ENCODE measurements at places on chromosomes 6 and 20.

DNA sequence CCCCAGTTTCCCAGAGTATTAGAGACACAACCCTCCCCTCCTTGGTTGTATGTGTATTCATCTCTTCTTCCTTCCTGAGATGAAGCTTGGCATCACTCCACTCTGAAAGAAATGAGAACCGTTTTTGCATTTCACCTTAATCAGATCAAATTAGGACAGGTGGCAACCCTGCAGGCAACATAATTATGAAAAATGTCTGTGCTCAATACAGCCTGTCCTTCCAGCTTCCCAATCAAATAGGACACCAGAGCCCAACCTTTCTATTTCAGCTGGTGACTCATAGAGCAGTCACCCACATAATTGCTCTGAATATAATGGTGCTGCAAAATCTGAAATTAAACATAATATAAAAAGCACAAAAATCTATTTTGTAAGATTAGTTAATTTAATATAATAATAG, 310.2 kb upstream of the AGPAT4 start:
- no peaks in the 10 kb centered on the region for H3K4me1 ChIP-seq
- no peaks in the 10 kb centered on the region for H3K36me3 ChIP-seq
- no peaks in the 10 kb centered on the region for H3K27me3 ChIP-seq
- no peak for DNase-seq
- H3K4me3 ChIP-seq, result no peak overlapping the region

GRCh38 chr6:5215159-5215558, 45.6 kb downstream of the LYRM4 start:
- no peak overlapping the region for H3K4me3 ChIP-seq
- no peak overlapping the region for H3K27ac ChIP-seq
- peaks cover 34% of the 10 kb centered on the region for H3K4me1 ChIP-seq
- DNase-seq, result no peak
- no peaks in the 10 kb centered on the region for H3K27me3 ChIP-seq
- peaks cover 8% of the 10 kb centered on the region for H3K36me3 ChIP-seq

- H3K27ac ChIP-seq, result no peak overlapping the region
- no peaks in the 10 kb centered on the region for H3K27me3 ChIP-seq
- DNase-seq, result no peak
- no peaks in the 10 kb centered on the region for H3K4me1 ChIP-seq
- no peak overlapping the region for H3K4me3 ChIP-seq
These were observed 340.7 kb downstream of the ADGRB3 start for GRCh38 chr6:68975816-68976215.

DNA sequence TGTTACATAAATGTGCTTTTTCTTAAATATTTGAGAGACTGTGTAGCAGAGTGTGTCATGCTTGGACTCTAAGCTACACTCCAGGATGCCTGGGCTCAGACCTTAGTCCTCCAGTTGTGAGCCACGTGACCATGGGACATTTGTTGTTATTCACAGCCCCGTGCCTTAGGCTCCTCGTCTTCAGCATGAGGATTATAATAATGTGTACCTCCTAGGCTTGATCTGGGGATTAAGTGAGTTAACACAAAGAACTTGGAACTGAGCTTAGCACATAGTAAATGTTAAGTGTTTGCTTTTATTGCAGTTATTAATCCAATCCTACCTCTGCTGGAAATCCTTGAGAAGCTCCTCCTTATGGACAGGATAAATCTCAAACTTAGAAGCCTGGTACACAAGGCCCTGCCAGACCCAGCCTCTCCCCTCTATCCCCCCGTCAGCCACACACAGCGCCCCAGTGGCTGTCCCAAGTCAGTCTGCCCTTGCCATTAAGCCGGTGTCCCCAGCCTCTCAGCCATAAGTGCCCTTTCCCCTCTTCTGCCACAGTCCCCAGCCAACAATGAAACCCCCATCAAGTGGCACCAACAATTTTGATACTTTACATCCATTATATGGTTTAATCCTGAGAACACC, 177.5 kb downstream of the TMEM242 start:
- no peaks in the 10 kb centered on the region for H3K27me3 ChIP-seq
- peaks cover 11% of the 10 kb centered on the region for H3K36me3 ChIP-seq
- no peak overlapping the region for H3K4me3 ChIP-seq
- DNase-seq, result no peak
- peak overlapping the region; percentile 72 for H3K27ac ChIP-seq

DNA sequence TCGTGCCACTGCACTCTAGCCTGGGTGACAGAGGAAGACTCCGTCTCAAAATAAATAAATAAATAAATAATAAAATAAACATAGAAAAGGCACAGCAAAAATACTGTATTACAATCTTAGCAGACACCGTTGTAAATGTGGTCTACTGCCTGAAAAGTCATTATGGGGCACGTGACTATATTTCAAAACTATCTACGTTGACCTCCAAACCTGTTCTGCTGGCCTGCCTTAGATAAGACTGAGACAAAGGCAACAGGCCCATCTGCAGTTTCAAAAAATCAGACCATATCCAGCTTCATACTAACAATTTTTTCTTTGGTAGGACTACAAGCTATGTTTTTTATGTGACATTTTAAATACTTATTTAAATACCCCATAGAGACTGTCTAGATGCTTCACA, 59.1 kb downstream of the AGPAT4 start:
- no peak overlapping the region for H3K4me3 ChIP-seq
- H3K36me3 ChIP-seq, result no peaks in the 10 kb centered on the region
- DNase-seq, result no peak
- H3K27ac ChIP-seq, result no peak overlapping the region

DNA sequence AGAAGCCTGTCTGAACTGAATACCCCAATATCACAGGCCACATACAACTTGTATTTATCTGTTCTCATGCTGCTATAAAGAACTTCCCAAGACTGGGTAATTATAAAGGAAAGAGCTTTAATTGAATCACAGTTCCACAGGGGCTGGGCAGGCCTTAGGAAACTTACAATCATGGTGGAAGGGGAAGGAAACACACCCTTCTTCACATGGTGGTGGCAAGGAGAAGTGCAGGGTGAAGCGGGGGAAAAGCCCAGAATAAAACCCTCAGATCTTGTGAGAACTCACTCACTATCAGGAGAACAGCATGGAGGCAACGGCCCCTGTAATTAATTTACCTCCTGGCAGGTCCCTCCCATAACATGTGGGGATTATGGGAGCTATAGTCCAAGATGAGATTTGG, 50.3 kb upstream of the FNDC1 start:
- no peak overlapping the region for H3K27ac ChIP-seq
- no peaks in the 10 kb centered on the region for H3K27me3 ChIP-seq
- H3K36me3 ChIP-seq, result no peaks in the 10 kb centered on the region
- no peak for DNase-seq

GRCh38 chr6:81300961-81301360, 451.5 kb downstream of the TENT5A start:
- H3K36me3 ChIP-seq, result no peaks in the 10 kb centered on the region
- H3K27ac ChIP-seq, result no peak overlapping the region

DNA sequence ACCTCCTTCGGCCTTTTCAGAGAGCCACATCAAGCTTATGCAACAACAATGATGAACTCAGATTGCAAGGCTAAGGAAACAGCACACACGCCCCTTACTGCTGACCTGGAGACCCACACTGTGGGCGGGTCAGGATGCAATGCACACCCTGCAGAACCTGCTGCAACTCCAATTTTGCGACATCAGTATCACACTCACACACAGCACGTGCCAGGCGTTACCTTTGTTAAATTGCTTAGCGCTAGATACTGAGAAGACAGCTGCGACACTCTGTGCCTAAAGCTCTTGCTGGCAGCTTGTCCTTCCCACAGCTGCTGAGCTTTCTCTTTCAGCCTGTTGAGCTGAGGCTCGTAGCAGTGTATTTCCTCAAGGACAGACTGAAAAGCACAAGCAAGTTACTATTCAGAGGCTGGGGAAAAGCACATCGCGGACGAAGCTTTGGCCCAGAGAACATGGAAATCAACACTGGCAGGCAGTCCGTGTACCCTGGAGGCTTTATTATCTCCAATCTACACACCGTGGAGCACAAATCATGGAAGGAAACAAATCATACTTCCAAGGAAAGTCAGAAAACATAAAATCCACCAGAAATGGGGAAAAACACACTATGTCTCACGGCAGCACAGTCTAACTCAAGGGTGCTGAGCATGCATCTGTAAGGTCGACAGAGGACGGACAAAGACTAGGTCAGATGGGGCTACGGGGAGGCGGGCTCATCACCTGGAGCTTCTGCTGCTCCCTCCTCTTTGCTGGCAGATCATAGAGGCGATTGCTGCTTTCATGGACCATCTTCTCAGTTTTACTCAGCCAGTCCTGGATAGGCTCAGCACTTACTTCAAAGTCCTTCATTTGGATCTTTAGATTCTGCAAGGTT, 268.2 kb downstream of the SYNE1 start:
- H3K27ac ChIP-seq, result peak overlapping the region; percentile 44
- H3K4me1 ChIP-seq, result peaks cover 28% of the 10 kb centered on the region
- no peaks in the 10 kb centered on the region for H3K27me3 ChIP-seq
- H3K36me3 ChIP-seq, result peaks cover 68% of the 10 kb centered on the region
- DNase-seq, result peak; percentile 50

GRCh38 chr20:9342651-9343050, 171.7 kb upstream of the LAMP5 start:
- H3K36me3 ChIP-seq, result peaks cover 9% of the 10 kb centered on the region
- DNase-seq, result no peak
- no peaks in the 10 kb centered on the region for H3K4me1 ChIP-seq
- H3K27ac ChIP-seq, result no peak overlapping the region

DNA sequence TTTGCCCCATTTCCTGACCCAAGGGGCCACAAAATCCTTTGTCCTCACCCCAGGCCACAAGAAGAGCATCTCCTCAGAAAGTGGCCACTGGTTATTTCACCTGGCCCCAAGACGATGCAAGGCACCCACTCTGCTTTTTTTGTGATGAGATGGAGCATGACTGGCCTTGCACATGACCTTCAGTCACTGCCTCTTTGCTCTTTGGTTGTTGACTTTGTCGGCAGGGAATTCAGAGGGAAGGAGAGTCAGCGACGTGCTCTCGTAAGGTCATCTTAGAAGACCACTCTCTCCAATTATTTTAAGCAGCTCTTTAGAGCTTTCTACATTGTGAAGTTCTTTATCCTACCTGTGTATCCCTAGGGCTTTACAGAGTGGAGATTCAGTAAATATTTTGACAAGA, 306.7 kb downstream of the PLCB1 start:
- no peak overlapping the region for H3K4me3 ChIP-seq
- H3K27ac ChIP-seq, result no peak overlapping the region
- no peak for DNase-seq
- no peaks in the 10 kb centered on the region for H3K27me3 ChIP-seq
- no peaks in the 10 kb centered on the region for H3K36me3 ChIP-seq

GRCh38 chr6:156977527-156978291, 200.5 kb downstream of the ARID1B start:
- H3K4me3 ChIP-seq, result no peak overlapping the region
- DNase-seq, result peak; percentile 42
- H3K27me3 ChIP-seq, result no peaks in the 10 kb centered on the region
- no peaks in the 10 kb centered on the region for H3K4me1 ChIP-seq

DNA sequence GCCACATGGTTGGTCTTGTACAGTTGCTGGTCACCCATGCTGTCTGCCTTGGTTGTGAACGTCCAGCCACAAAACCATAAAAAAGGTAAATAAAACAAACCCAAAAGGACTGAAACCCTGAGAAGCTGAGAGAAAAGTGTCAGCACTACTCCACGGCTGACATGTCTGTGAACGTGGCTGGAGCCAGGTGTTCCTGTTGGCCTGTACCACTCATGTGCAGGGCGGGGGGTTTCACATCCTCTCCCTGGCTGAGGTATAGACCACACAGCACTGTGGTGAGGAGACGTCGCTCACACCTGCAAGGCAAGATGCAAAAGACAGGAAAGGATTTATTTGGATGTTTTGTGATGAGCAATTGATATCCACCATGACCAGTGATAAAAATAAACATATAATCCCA, 51.9 kb upstream of the MRPS10 start:
- no peaks in the 10 kb centered on the region for H3K27me3 ChIP-seq
- no peak for DNase-seq
- H3K4me3 ChIP-seq, result no peak overlapping the region
- no peaks in the 10 kb centered on the region for H3K36me3 ChIP-seq
- H3K27ac ChIP-seq, result no peak overlapping the region

DNA sequence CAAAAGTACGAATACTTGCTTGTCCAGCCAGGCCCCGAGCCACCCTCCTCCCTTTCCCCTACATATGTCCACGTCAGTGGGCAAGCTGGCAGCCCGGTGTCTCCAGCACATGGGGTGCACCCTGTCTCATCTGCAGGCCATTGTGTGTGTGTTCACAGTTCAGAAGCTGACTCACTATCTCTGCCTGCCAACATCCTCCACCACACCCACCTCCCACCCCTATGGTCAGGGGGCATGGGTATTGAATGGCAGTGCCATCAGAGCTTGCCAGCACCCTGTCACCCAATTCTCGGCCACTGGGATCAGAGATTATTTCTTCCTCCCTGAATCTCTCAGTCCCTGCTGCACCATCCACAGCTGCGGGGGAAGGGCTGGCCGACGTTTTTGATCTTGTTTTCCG, 195.7 kb downstream of the FARS2 start:
- no peak overlapping the region for H3K4me3 ChIP-seq
- no peaks in the 10 kb centered on the region for H3K36me3 ChIP-seq
- DNase-seq, result no peak
- no peak overlapping the region for H3K27ac ChIP-seq
- no peaks in the 10 kb centered on the region for H3K27me3 ChIP-seq
- peaks cover 11% of the 10 kb centered on the region for H3K4me1 ChIP-seq

DNA sequence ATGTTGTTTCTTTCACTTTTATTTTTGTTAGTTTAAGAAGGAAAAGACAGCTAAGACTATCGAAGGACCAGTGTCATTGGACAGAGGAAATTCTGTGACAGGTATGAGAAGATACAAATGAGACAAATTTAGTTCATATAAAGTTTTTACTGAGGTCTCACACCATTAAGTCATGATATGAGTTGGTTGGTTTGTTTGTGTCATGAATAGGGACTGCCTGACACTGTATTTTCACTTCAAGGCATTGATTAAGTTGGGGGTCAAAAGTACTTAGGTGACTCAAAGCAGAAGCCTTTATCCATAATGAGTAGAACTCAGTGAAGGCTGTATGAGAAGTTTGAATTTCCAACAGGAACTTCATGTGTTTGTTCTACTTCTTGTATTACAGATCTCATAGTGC, 21.3 kb upstream of the HIVEP2 start:
- H3K27ac ChIP-seq, result no peak overlapping the region
- H3K36me3 ChIP-seq, result no peaks in the 10 kb centered on the region
- DNase-seq, result no peak
- H3K4me3 ChIP-seq, result no peak overlapping the region

DNA sequence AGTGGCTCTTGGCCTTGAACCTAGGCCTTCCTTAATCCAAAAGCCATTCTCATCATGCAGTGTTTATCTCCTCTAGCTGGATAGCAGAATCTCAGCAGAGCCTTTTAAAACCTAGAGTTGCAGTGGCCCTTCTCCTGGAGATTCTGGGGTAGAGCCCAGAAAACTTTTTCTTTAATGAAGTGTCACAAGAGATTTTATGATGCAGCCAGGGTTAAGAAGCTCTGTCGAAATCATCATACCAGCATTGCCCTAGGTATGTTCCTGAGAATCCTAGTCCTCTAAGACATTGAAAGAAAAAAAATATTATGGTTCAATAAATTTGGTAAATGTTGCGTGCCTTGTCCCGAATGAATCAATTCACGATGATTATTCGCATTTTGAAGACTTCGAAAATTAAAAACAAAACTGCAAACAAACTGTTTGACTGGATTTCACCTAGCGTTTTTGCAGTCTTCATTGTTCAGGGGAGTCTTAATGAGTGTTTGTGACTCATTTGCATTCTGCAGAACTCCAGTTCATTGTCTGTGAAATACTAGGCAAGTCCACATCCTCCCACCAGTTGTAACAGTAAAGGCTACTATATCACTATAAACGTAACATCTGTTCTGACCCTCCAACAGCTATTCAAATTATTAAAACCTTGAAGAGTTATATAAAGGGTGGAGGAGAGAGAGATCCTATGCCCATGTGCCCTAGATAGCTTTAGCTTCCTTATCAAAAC, 198.6 kb downstream of the UST start:
- H3K4me3 ChIP-seq, result no peak overlapping the region
- no peaks in the 10 kb centered on the region for H3K27me3 ChIP-seq
- DNase-seq, result no peak
- H3K4me1 ChIP-seq, result no peaks in the 10 kb centered on the region
- H3K27ac ChIP-seq, result no peak overlapping the region
